ENCODE measurements at places on chromosomes 5 and 9.

- DNase-seq: no peak
These were observed 20.7 kb downstream of the ANKRA2 start for GRCh38 chr5:73544429-73545402.

GRCh38 chr5:173984218-173984617 lies 4.8 kb upstream of the C5orf47 start:
- no peak for DNase-seq

GRCh38 chr5:133051061-133051541 lies 712 bp upstream of the HSPA4 start:
- DNase-seq: no peak

GRCh38 chr9:116566677-116567488 lies 120.2 kb upstream of the TRIM32 start:
- DNase-seq: no peak

DNA sequence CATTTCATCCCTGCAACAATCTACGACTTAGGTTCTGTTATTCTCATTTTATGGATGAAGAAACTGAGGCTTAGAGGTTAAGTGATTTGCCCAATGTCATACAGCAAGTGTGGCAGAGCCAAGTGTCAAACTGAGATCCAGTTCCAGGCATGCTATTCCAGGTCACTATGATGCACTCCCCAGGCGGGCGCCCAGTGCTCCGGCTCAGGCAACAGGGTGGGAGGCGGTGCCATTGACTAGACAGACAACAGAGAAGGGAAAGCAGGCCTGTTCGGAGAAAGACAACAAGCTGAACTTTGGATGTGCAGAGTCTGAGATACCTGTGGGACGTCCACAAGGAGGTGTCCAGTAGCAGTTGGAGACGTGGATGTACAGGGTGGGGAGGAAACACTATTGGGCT lies 10.8 kb upstream of the DDX41 start:
- no peak for DNase-seq

DNA sequence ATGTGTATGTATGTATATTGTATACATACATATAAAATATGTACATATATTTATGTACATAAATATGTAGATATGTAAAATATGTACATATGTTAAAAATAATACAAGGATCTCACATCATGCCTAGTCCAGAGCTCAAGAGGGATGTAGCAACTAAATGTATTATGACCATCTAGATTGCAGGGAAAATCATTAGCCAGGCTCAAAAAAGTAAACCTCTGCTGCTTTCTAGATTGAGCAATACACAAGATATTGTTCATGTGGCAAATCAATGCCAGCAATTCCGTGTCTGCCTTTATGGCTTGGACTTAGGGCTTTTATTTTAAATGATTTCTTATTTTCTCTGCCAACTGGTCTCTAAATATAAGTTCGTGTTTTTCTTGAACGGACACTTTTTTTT lies 65.2 kb downstream of the RAI14 start:
- no peak for DNase-seq

- no peak for DNase-seq
These were observed 773.8 kb upstream of the CHD1 start for GRCh38 chr5:99702565-99702964.

- no peak for DNase-seq
These were observed 79.0 kb upstream of the TARS1 start for GRCh38 chr5:33361781-33362180.

DNA sequence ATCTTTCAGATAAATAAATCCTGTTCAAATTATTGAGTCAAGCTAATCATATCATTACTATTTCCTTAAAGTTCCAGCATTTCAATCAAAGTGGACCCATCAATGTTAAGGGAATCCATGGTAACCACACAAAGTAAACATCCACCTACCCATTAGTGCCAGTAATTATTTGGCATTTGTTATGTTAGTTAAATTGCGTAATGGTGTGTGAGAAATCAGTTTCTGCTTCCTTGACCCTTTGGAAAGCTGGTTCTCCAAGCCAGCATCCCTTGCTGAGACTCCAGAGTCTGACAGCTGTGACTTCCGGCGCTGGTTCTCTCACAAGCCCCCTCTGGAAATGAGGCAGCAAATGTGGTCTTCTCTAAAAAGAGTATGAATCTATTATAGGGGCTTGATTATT lies 308.6 kb upstream of the EFNA5 start:
- no peak for DNase-seq

DNA sequence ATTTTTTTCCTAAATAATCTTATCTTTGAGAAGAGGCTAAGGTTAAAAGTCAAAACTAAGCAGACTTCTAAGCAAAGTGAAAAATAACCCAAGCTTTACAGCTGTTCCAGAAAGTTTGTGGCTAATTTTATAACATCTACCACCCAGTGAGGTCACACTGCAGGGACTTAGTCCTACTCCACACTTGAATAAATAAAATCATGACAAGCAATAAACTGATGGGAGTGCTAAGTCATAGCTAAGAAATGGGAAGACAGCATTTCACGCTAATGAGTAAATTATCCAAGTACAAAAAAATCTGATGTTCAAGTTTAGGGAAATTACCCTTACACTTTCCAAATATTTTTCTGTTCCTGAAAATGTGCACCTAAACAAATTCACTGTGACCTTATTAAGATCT lies 47.7 kb downstream of the ZNF608 start:
- DNase-seq: no peak

DNA sequence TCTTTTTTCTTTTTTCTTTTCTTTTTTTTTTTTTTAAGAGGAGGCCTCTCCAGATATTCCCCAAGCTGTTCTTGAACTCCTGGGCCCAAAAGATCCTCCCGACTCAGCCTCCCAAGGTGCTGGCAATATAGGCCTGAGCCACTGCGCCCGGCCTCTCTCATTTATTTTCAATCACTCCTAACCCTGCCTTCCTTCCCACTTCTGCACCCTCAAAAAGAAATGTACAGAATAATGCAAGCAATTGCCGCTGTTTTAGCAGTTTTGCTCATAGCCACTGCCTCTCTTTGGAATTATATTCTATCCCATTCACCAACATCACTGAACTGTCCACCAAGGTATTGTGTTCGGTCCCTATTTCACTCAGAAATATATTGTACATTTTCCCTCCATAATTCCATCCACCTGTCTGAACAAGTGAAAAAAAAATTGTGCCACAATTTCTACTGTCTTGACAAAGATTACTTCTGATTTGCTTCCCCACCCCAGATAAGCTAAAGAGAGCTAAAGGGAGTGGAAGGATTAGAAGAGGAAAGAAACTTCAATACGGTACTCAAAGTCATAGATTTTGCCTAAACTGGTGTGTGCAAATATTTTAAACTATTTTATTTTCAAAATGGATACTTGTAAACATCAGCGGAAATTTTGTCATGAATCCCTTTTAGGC lies 1.9 kb downstream of the FNBP1 start:
- no peak for DNase-seq

DNA sequence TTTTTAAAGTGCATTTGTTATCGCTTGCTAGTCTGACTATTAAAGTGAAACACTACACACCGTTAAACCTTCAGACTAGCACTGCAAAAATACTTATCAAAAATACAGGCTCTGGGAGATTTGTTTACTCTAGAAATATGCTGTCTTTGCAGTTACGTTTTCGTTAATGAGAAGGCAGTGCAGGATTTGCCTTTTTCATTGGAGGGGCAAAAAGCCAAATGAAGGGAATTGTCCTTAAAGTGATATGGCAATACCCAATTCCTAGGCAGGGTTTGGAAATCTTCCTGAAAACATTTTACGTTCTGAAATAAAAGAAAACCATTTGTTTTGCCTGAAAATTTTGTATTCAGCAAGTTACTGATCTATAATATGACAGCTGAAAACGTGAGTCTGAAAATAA lies 1800.2 kb downstream of the MAT2B start:
- no peak for DNase-seq

DNA sequence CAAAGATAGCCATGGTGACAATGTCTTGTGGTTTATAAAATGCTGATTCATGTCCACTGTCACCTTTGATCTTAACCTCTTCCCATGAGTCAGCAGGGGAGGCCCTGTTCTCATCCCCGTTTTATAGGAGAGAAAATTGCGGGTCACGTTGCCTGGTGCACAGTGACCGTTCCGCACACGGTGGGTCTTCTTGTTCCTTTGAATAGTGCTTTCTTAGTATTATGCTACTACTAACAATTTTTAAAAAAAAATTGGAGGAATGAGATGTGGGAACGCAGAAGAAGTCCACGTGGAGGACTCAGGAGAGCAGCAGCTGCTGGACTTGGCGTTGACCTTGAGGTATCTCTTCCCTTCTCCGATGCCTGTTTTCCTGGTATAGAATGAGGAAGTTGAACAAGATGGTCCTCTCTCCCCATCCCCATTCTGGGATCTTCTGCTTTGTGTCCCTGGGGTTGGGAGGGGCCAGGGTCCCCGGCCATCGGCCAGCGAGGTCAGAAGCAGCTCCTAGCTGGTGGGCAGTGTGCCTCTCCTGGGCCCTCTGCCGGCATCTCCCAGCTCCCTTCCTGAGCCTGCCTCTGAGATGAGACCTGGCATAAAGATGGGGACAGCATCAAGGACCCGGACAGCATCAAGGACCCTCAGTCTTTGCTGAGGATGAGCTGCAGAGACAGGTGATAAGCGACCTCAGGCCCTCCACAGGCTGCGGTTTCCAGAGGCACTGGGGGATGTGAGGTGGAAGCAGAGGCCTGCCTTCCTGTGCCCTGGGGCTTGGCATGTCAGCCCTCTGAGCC lies 143.9 kb downstream of the C9orf50 start:
- DNase-seq: no peak

DNA sequence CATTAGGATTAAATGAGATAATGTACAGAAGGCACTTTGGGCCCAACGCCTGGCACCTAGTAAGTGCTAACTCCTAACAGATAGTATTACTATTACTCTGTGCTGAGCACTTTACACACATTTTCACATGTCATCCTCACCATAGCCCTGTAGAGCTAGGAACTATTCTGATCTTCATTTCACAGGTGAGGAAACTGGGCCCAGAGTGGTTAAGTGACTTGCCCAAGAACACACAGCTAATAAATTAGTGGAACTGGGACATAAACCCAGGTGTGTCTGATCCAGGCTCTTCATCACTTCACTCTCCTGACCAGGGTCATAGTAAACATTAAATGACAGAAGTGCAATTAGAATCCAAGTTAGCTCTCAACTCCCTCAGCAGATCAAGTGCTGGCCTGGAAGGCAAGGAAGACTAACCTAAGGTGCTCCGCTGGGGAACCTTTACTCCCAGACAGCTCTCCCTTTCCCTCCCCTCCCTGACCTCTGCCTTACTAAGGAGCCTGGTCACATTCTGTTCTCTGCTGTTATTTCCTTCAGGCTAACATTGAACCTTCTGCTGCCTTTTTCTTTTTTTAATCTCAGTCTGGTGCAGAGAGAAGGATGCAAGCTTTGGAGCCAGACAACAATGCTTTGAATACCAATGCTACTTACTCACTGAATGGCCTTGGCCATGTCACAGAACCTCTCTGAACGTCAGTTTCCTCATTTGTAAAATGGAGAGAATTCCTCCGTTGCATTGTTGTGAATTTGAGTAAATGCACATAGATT lies 4.1 kb upstream of the ADRA1B start:
- no peak for DNase-seq

DNA sequence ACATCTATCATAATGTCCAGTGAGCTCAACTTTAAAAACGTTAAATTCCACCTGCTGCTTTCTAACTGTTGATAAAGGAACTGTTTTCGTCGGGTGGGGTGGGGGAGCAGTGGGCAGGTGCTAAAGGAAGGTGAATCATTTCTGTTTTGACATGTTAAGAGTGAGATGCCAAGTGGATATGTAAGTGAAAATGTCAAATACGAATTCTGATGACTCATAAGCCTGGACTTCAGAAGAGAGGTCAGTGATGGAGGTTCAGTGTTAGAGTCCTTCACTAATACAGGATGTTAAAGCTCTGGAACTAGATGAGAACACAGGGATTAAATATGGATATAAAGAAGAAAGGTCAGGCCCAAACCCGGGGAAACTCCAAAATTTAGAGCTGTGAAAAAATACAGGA lies 617.9 kb upstream of the CTNND2 start:
- DNase-seq: no peak

DNA sequence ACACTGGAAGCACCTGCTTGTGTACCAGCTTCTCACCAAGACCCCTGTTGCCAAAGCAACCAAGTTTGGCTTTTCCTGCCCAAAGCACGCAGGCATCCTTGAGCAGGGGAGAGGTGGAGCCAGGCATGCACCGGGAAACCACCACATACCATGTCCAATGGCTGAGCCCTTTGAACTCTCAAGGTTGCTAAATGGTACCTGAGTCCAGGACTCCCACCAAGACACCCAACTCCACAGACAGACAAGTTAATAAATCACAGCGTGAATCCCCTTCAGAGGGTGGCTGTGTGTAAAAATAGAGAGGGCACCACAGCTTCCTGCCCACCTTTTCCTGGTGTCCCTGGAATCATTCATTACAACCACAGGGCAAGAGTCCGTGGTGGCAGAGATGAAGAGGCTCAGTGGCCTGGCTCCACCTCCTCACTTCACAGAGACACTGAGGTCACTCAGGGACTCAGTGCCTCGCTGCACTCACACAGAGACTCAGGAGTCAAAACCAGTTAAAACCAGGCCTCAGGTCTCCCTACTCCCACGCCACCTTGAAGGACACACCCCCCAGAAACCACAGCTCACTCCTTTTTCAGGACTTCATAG lies 143.7 kb downstream of the C5orf15 start:
- no peak for DNase-seq

DNA sequence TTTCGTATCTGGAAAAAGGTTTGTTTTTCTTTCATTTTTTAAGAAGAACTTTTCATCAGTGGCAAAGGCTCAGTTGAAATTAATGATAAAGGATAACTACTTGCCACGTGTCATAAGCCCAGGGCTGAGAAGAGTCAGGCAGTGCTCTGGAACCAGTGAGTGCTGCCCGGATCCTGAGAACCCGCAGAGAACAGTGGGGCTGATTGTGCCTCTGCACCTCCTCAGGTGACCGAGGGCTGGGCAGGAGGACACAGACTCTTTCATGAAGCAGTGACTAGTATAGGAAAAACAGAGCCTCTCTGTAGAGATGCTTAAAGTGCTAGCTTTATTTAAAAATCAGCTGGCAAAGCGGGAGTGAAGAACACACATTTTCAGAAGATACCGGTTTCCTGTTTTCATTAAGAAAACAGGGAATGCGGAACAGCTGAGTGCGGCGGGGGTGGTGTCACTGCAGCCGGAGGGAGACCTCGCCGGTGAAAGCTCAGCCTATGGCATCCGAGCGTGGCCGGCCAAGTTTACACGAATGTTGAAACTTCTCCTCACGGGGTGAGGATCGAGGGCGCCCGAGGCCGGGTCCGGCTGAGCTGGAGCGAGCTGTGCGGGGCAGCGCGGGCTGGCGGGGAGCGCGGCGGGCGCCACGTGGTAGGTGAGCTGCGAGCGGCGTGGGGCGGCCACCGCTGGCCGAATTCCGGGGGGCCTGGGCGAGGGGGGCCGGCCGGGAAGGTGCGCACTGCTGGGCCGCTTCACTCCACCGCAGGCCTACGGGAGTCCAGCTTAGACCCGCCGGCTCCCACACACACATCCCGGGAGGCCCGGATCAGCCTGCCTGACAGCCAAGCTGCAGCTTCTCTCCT lies 134.7 kb upstream of the DMRT1 start:
- peak; percentile 9 for DNase-seq

DNA sequence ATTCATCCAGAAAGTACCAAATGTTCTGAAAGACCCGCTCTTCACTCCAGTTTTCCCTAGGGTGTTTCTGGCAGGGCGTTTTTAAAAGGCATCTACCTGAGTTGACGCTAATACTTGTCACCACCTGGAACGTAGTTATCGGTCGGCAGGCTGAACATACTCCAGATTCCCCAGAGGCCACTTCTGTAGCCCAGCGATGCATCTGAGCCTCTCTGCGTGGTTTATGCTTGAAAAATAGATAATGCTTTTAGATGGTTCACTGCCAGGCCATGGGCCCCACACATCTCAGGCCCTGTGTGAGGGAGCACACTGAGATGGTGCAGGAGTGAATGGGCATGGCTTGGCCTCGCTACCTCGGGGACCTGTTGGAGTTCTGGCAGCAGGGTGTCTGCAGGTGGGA lies 33.0 kb upstream of the NCS1 start:
- no peak for DNase-seq

GRCh38 chr5:35212122-35212982 lies 17.9 kb downstream of the PRLR start:
- no peak for DNase-seq

Data from activated CD4-positive, alpha-beta T cell treated with anti-CD3 and anti-CD28 coated beads, Interleukin-2, amount 50 U/mL, for 4 hours (primary cell).